ENCODE measurements at places on chromosomes 2 and 18.

GRCh38 chr2:163753726-163754125 lies 17.9 kb upstream of the FIGN start:
- DNase-seq, result no peak

- DNase-seq, result no peak
Measured at GRCh38 chr2:42140496-42140895, 28.7 kb upstream of the EML4 start.

DNA sequence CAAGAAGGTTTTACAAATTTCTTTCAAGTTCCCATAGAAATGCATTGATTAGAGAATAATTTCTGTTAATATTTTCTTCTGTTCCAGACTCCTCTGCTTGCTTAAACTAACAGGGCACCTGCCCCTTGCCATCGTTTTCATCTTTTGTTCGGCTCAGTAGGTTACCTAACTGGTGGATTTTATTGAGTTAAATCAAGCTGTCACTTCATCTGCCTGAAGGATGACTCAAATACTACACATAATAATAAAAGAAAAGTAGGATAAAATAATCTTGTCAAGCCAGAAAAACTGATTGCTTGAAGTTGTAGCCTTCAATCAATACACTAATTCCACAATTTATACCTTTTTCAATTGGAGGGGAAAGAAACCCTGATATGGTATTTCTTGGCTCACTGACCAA lies 234.0 kb downstream of the NR4A2 start:
- DNase-seq, result no peak

- DNase-seq, result no peak
Measured at GRCh38 chr2:133859578-133859977, 291.3 kb upstream of the NCKAP5 start.
